CD4-positive, alpha-beta T cell treated with Interleukin-21 for 1 hour (primary cell): ENCODE measurements at places on chromosomes 5 and 9.

GRCh38 chr9:109037946-109038715 lies 24.8 kb upstream of the CTNNAL1 start:
- DNase-seq = no peak

GRCh38 chr5:1726956-1727355 lies 72.7 kb downstream of the MRPL36 start:
- DNase-seq = no peak

- DNase-seq = no peak
Measured at GRCh38 chr9:89738137-89738932, 133.5 kb downstream of the GADD45G start.

DNA sequence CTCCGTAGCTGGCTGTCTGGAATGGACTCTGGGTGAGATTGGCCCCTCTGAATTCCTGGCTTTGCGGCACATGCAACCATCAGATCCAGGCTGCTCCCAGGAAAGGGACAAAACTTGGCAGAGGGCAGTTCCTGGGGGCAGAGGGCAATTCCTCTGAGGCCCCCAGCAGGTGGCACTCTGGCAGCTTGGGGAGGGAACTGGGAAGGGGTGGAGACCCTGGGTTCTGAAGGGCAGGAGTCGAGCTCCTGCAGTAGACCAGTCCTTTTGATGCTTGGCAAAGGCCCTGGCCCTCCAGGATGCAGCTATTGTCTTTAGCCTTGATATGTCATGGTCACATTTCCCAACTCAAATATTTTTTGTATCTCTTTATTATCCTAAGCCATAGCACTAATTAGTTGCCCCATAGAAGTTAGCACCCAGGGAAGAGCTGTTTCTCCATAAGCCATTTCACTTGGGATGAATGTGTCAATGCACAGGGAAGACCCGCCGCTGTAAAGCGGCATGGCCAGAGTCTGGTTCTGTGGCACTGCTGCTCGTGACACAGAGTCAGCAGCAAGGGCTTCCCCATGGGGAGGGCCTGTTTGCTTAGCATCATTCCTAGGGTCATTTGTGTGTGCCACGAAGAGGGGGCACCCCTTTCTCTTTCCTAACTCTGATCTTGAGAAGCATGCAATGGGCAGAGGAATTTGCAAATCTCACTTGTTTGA lies 51.2 kb upstream of the CDK20 start:
- DNase-seq = no peak

DNA sequence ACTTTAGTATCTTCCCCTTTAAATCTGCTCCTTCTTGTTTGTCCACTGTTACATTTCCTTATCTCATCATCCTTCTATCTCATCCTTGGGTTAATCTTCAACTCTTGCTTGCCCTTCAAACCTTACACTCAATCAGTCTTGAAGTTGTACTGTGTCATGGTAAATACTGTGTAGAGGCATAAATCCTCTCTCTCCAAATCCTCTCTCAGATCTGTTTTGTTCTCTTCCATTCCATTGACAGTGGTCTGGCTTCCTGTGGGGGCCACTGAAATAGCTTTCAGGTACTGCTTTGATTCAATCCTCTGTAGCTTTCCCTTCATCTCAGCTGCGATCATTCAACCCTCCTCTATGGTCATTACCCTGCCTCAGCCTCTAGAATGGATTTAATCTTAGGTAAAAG lies 104.0 kb downstream of the PLCXD3 start:
- DNase-seq = no peak

DNA sequence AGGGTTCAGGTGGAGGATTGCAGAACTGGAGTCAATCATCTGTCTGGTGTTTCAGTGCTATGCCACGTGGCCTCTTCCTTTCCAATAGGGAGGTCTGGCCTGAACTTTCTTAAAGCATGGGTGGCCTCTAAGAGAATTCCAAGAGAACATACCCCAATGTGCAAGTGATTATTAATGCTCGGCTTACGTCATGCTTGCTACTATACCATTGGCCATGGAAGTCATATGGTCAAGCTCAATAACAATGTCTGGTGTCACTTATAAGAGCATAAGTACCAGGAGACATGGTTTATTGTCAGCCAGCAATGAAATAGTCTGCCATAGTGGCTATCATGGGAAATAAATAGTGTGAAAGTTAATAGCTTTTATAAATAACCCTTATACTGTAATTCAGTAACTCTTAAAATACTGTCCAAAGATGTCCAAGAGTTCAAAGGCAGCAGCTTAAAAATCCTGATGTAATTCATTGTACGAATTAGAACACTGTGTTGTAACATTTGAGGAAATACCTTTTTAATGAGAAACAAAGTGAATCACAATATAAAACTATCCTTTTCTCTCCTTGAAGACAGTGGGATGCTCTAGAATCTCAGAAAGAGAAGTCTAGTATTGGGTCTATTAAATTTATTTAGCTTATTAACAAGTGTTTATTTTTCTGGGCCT lies 355.4 kb upstream of the PRR16 start:
- DNase-seq = no peak

GRCh38 chr5:106474066-106474465 lies 1196.7 kb downstream of the EFNA5 start:
- DNase-seq = no peak

GRCh38 chr9:13439685-13440476 lies 160.4 kb upstream of the MPDZ start:
- DNase-seq = no peak

- DNase-seq = no peak
Measured at GRCh38 chr5:168600409-168600808, 21.2 kb upstream of the PANK3 start.

GRCh38 chr5:164002628-164003027 lies 497.2 kb downstream of the MAT2B start:
- DNase-seq = no peak

GRCh38 chr5:1768283-1769000 lies 31.2 kb downstream of the MRPL36 start:
- DNase-seq = no peak

DNA sequence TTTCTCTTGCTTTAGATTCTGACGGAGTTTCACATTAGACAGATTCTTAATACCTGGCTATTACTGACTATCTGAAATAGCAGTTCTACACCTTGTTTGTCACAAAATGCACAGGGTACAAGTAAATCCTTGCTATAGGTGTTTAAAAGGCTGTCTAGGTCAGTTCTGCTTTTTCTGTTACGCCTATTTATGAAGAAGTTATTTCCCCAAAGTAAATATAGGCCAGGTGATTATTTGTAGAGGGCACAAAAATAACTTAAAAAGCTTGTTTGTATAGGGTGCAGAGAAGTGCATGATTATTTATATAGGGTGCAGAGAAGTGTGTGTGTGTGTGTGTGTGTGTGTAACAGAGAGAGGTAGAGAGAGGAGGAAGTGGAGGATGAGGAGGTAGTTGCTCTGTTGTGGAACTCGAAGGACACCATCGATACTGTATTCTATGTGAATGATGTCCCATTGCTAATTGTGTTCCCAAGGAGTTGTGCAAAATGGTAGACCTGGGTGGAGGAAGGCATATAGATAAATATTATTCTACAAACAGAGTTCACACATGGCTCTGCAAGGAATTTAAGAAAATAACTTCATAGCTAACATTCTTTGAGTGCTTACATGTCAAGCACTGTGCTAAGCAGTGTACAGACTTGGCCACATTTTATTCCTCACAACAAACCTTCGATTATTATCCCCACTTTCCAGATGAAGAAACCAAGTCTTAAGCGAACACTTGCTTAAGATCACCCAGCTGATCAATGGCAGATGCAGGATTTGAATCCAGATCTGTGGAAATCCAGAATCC lies 96.3 kb upstream of the EQTN start:
- DNase-seq = no peak

DNA sequence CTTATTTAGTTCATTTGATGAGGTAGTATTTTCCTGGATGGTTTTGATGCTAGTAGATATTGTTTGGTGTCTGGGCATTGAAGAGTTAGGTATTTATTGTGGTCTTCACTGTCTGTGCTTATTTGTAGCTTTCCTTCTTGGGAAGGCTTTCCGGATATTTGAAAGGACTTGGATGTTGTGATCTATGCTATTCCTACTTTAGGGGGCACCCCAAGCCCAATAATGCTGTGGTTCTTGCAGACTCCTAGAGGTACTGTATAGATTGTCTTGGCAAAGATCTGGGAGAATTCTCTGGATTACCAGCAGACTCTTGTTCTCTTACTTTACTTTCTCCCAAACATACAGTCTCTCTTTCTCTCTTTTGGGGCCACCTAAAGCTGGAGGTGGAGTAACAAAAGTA lies 315.7 kb downstream of the MAT2B start:
- no peak for DNase-seq

- no peak for DNase-seq
Measured at GRCh38 chr5:179738742-179739141, 6.1 kb downstream of the MAML1 start.

DNA sequence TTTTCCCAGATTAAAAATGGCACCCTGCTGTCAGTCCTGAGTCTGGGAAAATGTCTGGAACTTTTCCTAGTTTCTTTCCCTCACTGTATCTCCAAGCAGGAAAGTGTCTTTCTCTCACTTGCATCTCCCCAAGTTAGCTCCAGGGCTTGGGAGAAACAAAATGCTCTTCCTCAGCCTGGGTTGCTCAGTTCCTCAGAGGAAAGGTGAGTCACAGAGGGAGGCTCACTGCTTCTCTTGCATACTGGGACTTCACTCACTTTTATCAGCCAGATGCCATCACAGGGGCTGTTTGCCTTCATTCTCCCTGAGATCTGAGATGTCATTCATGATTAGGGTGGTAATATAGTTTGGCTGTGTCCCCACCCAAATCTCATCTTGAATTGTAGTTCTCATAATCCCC lies 519.9 kb downstream of the SEMA5A start:
- DNase-seq = no peak

DNA sequence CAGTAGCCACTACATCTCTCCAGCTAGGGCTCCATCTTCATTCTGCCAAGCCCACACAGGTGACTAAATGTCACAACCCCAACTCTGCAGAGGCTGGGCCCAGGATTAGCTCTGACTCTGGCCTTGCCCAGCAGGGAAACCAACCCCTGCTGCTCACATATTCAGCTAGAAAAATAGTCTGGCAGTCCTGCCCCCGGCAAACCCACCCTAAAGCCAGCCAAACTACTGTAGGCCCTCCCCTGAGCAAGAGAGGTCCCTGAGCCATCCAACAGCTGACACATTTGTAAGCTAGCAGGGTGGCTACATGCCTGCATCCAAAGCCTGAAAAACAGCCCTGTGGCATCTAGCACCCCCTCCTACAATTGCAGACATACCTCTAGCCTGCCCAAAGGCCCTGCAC lies 11.3 kb upstream of the HAVCR2 start:
- no peak for DNase-seq

GRCh38 chr5:36272136-36272690 lies 29.5 kb downstream of the RANBP3L start:
- no peak for DNase-seq

DNA sequence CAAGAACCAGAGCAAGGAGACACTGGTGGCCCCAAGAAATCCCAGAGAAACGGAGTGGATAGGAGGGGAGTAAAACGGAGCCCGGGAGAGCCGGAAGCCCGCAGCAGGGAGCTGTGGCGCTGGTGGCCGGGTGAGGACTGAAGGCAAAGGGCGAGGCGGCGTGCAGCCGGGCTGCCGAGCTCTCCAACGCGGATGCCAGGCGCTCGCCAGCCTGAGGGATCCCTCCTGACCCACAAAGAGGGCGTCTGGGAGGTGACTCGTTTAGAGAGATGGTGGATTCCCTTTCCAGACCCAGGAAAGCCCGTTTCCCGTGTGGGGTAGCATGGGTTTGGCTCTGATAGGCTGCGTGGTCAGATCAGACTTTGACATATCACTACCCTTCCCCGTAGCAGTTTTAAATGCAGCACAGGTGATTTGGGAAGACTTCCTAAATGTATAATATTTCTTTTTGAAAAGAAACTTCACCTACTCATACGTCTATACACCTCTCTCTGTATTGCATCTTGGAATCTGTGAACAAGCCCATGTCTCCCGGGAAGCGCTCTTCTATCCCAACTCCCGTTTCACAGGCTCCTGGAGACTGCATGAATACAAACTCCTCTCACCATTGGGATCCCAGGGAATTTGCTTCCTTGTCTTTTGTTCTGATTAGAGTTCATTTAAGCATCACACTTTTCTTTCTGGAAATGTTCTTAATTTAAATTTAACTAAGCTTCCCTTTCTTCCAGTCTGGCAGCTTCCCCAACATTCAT lies 158.1 kb downstream of the C9orf152 start:
- no peak for DNase-seq

DNA sequence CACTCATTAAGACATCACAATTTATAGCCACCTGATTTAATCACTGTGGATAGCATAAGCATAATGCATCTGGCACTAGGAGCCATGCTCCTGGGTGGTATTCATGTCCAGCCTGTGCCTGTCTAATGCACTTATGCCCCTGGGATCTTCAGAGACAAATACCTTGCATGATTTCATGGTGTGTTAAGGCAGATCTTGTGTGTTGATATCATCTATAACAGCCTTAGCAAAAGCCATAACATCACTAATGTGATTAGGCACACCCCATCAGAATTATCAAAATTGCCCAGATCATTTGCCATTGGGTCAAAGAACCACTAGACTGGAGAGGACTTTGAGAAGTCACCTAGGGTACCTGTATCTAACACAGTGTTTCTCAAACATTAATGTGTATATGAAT lies 43.7 kb upstream of the SELENOP start:
- DNase-seq = no peak

GRCh38 chr5:77776554-77777206 lies 541 bp upstream of the TBCA start:
- DNase-seq = no peak

GRCh38 chr5:133295520-133295919 lies 243.7 kb downstream of the HSPA4 start:
- DNase-seq = no peak

GRCh38 chr5:89181546-89181945 lies 298.6 kb upstream of the MEF2C start:
- no peak for DNase-seq

DNA sequence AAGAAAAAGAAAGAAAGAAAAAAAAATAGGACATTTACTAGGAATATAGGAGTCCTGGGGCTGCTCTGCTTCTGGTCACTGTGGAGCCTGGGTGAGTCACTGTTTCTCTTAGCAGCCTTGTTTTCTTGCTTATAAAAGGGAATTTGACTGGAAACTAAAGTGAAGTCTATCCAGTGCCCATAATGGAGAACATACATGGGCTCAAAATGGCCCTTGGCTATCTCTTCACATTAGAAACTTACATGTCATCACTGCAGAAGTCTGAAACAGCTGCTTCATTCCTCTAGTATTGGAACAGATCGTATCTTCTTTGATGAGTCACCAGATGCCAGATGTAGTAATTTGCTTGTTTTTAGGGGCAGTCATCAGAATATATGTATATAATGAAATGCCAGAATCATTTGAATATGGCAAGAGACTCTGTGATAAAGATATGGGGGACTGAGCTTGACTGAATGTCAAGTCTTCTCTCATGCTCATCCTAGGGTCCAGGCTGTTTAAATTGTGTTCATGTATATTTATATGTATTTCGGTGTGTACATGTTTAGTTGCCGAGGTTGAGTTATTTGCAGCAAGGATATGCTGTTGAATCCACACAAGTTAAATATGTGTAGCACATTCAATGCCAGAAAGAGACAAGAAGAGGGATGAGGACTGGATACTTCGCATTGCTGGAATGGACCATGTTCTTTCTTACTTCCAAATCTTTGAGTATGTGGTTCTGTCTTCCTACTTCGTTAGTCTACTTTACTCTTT lies 56.7 kb downstream of the SGCD start:
- DNase-seq = no peak
